ENCODE measurements at places on chromosomes 4 and X. TPM values are rescaled to one million over a fixed set of nuclear protein-coding genes. Genes with fewer than 3 reads are reported as not detected.

The CCKAR gene
- 1.3 TPM for total RNA-seq

The ERVMER34-1 gene
- 0.60 TPM for total RNA-seq

The PCDH19 gene
- total RNA-seq = 28.6 TPM

The PRRG3 gene
- total RNA-seq = 24.4 TPM

The ATOH1 gene
- not detected for total RNA-seq

The HOPX gene
- total RNA-seq = 26.4 TPM

The COX7B2 gene
- total RNA-seq = not detected

The MSMO1 gene
- 73.3 TPM for total RNA-seq

The CT47B1 gene
- total RNA-seq = not detected

The CYSLTR1 gene
- total RNA-seq = 5.2 TPM

The ETDA gene
- not detected for total RNA-seq

The UGT2B11 gene
- not detected for total RNA-seq

The MAGEB2 gene
- not detected for total RNA-seq

The IGSF1 gene
- total RNA-seq = 8.0 TPM

The NLRP2B gene
- total RNA-seq = not detected

The PPP1R2C gene
- not detected for total RNA-seq

The RGS12 gene
- 65.1 TPM for total RNA-seq

The CT45A2 gene
- not detected for total RNA-seq

The CXorf49 gene
- total RNA-seq = not detected

The CCNQ gene
- total RNA-seq = 15.9 TPM

The NIPAL1 gene
- total RNA-seq = 35.3 TPM

The VCX2 gene
- not detected for total RNA-seq

The AMELX gene
- total RNA-seq = not detected

The SLC25A14 gene
- total RNA-seq = 29.0 TPM

The GAB3 gene
- total RNA-seq = 4.3 TPM

The MAGEB17 gene
- not detected for total RNA-seq

The SGMS2 gene
- 34.6 TPM for total RNA-seq

The MAGEC2 gene
- not detected for total RNA-seq

The SSX2B gene
- total RNA-seq = not detected

The CENPVL2 gene
- total RNA-seq = 0.71 TPM

Measured in camera-type eye (tissue), 1 donor.